Activated naive CD8-positive, alpha-beta T cell treated with anti-CD3 and anti-CD28 coated beads for 36 hours (primary cell): ENCODE measurements at places on chromosomes 7 and 10. TPM values are rescaled to one million over a fixed set of nuclear protein-coding genes. Genes with fewer than 3 reads are reported as not detected.

The CPA2 gene
- not detected for total RNA-seq

The SMURF1 gene
- total RNA-seq, result 12.3 TPM

DNA sequence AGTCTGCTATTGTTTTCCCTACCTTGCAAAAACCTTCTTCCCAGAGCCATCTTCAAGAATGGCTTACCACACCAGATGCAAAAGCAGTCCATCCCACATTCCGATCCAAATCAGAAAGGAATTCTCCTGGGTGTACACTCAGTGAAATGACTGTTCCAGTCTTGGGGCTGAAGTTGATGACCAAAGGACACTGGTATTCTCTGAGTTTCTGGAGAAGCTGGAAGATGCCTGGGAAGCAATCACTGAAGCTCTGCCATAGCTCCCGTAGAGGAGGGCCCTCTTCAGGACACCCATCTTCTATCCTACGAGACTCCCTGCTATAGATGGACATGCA lies 155.7 kb downstream of the LCOR start:
- no peak for DNase-seq

DNA sequence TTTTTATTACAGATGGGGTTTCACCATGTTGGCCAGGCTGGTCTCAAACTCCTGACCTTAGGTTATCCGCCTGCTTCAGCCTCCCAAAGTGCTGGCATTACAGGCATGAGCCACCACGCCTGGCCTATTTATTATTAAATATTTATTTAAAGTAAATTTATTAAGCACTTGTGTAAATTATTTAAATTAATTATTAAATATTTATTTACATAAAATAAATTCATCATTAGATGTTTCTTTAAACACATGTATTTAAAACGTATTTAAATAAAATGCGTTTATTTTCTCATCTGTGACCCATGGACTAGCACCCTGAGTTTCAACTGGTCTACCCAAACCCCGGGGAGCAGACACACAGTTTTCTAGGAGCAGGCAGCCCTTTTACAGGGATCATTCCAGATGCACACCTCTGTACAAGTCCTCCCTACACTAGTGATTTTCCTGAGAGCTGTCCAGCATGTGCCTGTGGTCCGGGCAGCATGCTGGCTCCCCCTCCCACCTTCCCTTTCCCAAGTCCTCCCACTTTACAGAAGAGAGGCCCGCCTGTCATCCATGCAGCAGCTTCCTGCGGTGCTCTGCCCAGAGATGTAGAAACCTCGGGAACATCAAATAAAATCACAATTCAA lies 89.2 kb upstream of the ATP6V0A4 start:
- DNase-seq, result no peak

The METTL27 gene
- total RNA-seq, result 0.40 TPM

The PON3 gene
- 0.32 TPM for total RNA-seq

The PDK4 gene
- not detected for total RNA-seq
